HepG2 (cell line): ENCODE measurements at places on chromosomes 2 and 18. TPM values are rescaled to one million over a fixed set of nuclear protein-coding genes. Genes with fewer than 3 reads are reported as not detected.

- H3K36me3 ChIP-seq: no peaks in the 10 kb centered on the region
- H3K27me3 ChIP-seq: peaks cover 23% of the 10 kb centered on the region; the same call in 2 of the 3 replicates
- H3K27ac ChIP-seq: no peak overlapping the region
Measured at GRCh38 chr18:10351219-10351818, 103.1 kb upstream of the APCDD1 start.

The SERPINB5 gene
- total RNA-seq: not detected in 2 replicates

DNA sequence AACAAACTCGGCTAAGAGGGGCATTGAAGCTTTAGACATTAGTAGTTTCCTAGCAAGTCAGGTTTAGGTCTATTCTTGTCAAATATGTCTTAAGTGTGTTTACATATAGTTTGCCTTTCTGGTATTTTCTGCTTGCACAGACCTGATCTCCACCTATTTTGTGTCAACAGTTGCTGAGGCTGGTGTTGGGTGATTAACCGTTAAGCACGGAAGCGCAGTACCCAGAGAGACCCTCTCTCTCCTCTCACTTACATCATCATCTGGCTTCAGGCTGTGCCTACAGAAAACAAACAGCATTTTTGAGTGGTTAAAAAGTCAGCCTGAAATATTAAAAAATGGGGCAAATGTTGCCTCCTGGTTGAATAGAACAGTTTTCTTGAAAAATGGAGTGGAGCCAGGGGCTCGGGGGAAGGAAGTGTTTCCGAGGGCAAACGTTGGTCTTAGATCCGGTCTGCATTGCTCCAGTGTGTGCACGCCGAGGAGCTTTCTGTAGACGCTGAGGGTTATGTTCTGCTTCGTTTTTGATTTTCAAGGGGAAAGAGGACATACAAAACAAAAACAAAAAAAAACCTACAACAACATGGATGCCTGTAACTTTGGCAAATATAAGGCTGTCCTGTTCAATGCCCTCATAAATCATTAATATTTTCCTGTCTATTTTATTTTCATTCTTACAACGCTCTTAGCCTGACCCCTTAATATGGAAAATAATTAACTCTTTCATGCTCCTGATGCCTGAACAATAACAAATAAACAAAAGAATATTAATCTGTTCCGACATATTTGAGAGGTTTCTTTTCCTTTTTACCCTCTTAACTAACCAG lies 120.8 kb downstream of the MEIS1 start:
- H3K36me3 ChIP-seq: no peaks in the 10 kb centered on the region
- H3K4me3 ChIP-seq: no peak overlapping the region
- no peaks in the 10 kb centered on the region for H3K4me1 ChIP-seq
- no peaks in the 10 kb centered on the region for H3K27me3 ChIP-seq

GRCh38 chr2:205610437-205610836 lies 71.9 kb upstream of the NRP2 start:
- no peak for DNase-seq
- H3K27me3 ChIP-seq: no peaks in the 10 kb centered on the region
- no peak overlapping the region for H3K4me3 ChIP-seq

- H3K36me3 ChIP-seq: no peaks in the 10 kb centered on the region
- no peak overlapping the region for H3K27ac ChIP-seq
- no peaks in the 10 kb centered on the region for H3K27me3 ChIP-seq
- no peak overlapping the region for H3K4me3 ChIP-seq
- no peaks in the 10 kb centered on the region for H3K4me1 ChIP-seq
- DNase-seq: no peak
Measured at GRCh38 chr2:203873461-203873860, 5.9 kb downstream of the CTLA4 start.

The OSBPL1A gene
- total RNA-seq: 0.02 and 0.13 TPM in 2 replicates

DNA sequence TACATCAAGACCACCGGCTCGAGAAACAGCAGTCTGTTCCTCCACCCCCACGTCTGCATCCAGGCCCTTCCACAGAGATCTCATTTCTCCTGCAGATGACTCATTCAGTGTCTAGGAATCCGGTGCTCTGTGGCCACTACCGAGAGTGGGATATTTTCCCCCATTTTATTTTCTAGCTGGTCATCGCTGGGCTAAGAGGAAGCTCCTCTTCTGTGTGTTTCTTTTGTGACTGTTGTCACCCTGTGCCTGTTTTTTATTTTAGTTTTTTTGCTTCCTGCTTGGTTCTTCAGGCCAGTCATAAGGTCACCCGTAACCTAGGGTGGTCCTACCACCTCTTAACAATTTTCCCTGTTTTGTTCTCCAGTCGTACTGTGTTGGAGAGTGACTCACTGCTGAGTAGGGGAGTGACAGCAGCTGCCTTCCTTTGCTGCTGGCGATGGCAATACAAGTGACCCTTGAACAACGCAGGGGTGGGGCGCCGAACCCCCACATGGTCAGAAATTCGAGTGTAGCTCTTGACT lies 6.7 kb downstream of the RAMP1 start:
- DNase-seq: no peak
- H3K4me3 ChIP-seq: no peak overlapping the region
- no peak overlapping the region for H3K27ac ChIP-seq

The SLC23A3 gene
- 0.38 TPM in 1 of 2 replicates, not detected in the other for total RNA-seq

The RFTN2 gene
- not detected in 2 replicates for total RNA-seq

GRCh38 chr2:172811027-172811426 lies 75.4 kb downstream of the RAPGEF4 start:
- DNase-seq: no peak
- H3K36me3 ChIP-seq: no peaks in the 10 kb centered on the region
- H3K27me3 ChIP-seq: no peaks in the 10 kb centered on the region; the same call in 1 of the 2 replicates
- no peaks in the 10 kb centered on the region for H3K4me1 ChIP-seq
- no peak overlapping the region for H3K27ac ChIP-seq

DNA sequence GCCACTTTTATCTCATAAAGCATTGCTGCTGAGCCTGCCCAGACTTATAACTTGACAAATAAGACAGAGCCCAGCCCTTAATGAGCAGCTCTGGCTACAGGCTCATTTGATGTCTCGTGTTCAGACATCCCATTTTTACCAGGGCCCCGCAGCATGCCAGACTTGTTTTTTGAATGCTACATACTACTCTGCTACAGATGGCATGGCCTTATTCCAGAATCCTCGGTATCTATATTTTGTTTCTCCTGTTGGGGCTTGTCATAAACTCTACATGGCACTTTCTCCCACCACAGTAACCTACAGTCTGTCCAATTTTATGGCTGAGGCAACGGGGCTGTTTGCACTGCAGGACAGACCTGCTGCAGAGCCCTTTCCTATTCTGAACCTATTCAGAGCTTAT lies 179.0 kb upstream of the DDX18 start:
- no peaks in the 10 kb centered on the region for H3K4me1 ChIP-seq
- no peaks in the 10 kb centered on the region for H3K27me3 ChIP-seq
- no peak for DNase-seq
- H3K27ac ChIP-seq: no peak overlapping the region
- no peak overlapping the region for H3K4me3 ChIP-seq

DNA sequence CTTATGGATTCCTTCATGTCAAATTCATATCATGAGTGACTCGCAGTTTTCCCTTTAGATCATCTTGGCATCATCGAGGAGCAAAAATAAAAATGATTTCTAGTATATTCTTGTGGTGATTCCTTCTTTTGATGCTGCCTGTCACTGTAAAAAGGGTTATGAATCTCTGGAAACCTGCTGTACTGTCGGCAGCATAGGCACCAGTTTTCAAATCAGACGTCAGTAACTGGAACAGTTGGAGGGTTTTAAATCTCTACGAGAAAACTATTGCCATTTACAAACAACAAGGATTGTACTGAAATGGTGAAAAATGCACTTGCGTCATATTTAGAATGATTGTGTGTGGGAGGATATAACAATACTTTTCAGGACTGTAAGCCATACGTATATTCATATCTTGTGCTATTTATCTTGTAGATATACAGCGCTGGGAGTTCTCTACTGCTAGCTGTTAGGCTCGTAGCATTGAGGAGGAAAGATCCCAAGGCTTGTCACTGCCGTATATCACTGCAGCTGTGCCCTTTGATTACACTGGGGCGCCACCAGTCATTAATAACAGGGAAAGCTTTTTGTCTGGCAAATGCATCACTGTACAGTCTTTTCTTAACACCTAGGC lies 320.7 kb downstream of the MTX2 start:
- H3K36me3 ChIP-seq: no peaks in the 10 kb centered on the region
- no peaks in the 10 kb centered on the region for H3K27me3 ChIP-seq
- peaks cover 8% of the 10 kb centered on the region; the same call in 1 of the 2 replicates for H3K4me1 ChIP-seq
- DNase-seq: no peak

DNA sequence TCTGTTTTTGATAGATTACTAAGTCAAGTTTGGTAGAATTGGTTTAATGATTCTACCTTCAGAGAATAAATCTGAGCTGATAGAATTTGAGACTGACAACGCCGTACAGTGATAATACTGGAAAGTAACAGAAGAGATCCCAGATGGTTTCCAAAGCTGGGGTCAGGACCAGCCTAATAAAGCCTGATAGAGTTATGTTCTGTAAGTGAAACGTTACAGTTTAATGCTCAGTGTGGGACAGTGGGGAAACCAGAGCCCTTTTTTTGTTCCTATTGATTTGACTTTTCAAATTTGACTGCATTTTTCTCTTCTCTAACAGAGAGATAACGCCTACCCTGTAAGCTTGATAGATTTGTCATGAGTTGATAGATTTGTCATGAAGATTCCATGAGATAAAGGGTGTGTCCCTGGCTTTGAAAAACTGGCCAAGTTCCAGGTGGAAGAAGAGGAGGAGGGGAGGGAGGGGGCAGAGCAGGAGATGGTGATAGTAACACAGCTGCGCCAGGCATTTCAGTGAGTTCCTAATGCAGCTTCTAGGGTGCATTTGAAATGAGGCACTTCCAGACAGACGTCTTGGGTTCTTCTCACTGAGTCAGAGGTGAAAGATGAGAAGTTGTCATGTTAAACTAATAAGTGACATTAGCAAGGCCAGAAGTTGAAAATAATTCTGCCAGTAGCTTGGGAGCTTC lies 65.1 kb downstream of the CERS6 start:
- no peak overlapping the region for H3K4me3 ChIP-seq
- H3K27me3 ChIP-seq: no peaks in the 10 kb centered on the region
- peaks cover 7% of the 10 kb centered on the region; the same call in 1 of the 2 replicates for H3K4me1 ChIP-seq
- no peak for DNase-seq
- no peak overlapping the region for H3K27ac ChIP-seq
- no peaks in the 10 kb centered on the region for H3K36me3 ChIP-seq

DNA sequence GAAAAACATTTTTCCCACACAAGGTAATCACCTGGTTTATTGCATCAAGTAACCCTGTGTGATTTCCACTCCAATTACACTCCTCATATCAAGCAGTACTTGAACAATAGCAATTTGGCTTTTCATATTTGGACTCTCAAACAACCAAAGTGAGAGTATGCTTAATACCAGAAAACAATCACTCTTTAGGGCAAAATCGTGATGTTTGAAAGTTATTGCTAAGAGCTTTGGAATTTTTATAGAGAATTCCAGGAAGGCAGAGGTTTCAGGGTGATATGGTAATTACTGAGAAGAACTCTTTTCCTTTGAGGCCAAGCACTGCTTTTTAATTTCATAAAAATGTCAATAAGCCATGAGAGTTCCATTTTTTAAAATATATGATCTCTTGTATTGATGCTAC lies 779.5 kb upstream of the LRRTM1 start:
- no peaks in the 10 kb centered on the region for H3K36me3 ChIP-seq
- no peak overlapping the region for H3K27ac ChIP-seq
- no peak for DNase-seq

- peaks cover 68% of the 10 kb centered on the region for H3K4me1 ChIP-seq
- H3K36me3 ChIP-seq: peaks cover 6% of the 10 kb centered on the region; the same call in 2 of the 3 replicates
- H3K27ac ChIP-seq: peak overlapping the region; percentile 68
- peak overlapping the region; percentile 72 for H3K4me3 ChIP-seq
- no peak for DNase-seq
Measured at GRCh38 chr2:39778233-39778632, 825 bp downstream of the THUMPD2 start.

GRCh38 chr2:64765160-64765805 lies 111.6 kb upstream of the SERTAD2 start:
- no peaks in the 10 kb centered on the region for H3K36me3 ChIP-seq
- DNase-seq: no peak
- no peak overlapping the region for H3K4me3 ChIP-seq

GRCh38 chr2:181471226-181471625 lies 14.0 kb downstream of the ITGA4 start:
- DNase-seq: no peak
- no peak overlapping the region for H3K27ac ChIP-seq
- no peaks in the 10 kb centered on the region for H3K36me3 ChIP-seq

DNA sequence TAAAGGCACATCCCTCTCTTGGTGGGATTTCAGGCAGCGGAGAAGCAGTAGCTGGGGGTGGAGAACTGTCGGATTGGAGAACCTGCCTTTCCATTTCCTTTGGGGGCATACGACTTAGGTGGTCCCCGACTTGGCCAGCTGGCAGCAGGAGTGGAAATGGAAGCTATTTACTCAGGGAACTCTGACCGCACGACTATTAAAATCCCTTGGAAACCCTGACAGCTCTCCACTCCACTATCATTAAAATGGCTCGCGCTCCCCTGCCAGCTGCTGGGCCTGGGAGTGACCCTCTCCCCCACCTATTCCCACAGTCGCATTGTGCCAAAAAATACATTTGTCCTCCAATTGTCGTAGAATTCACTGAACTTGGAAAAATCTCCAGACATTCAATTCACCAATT lies 77.7 kb upstream of the APCDD1 start:
- no peaks in the 10 kb centered on the region for H3K36me3 ChIP-seq
- H3K4me3 ChIP-seq: no peak overlapping the region
- no peaks in the 10 kb centered on the region for H3K4me1 ChIP-seq

GRCh38 chr2:198113316-198113715 lies 308.9 kb downstream of the PLCL1 start:
- no peaks in the 10 kb centered on the region for H3K27me3 ChIP-seq
- DNase-seq: no peak
- no peak overlapping the region for H3K4me3 ChIP-seq
- H3K27ac ChIP-seq: no peak overlapping the region

The KCNIP3 gene
- total RNA-seq: not detected in 2 replicates

The CERKL gene
- not detected in 2 replicates for total RNA-seq

GRCh38 chr18:45910405-45911023 lies 56.6 kb downstream of the EPG5 start:
- peak; percentile 44 for DNase-seq
- H3K4me3 ChIP-seq: no peak overlapping the region
- H3K27me3 ChIP-seq: no peaks in the 10 kb centered on the region

The IL36G gene
- total RNA-seq: not detected in 2 replicates

GRCh38 chr18:72866442-72866900 lies 1.3 kb downstream of the NETO1 start:
- no peak overlapping the region for H3K4me3 ChIP-seq
- DNase-seq: no peak
- no peak overlapping the region for H3K27ac ChIP-seq

The KCNS3 gene
- total RNA-seq: not detected in 2 replicates

The ZNF521 gene
- total RNA-seq: 0.02 TPM in 1 of 2 replicates, not detected in the other

The TEX44 gene
- not detected in 2 replicates for total RNA-seq

The FOSL2 gene
- 2.3 and 3.4 TPM in 2 replicates for total RNA-seq

- DNase-seq: no peak
- H3K27ac ChIP-seq: no peak overlapping the region
- H3K27me3 ChIP-seq: no peaks in the 10 kb centered on the region
- H3K4me3 ChIP-seq: no peak overlapping the region
- H3K36me3 ChIP-seq: peaks cover 6% of the 10 kb centered on the region; the same call in 1 of the 3 replicates
- H3K4me1 ChIP-seq: peaks cover 16% of the 10 kb centered on the region; the same call in 1 of the 2 replicates
Measured at GRCh38 chr2:235569837-235570236, 76.0 kb downstream of the AGAP1 start.
